ENCODE measurements at places on chromosomes 6 and 20. TPM values are rescaled to one million over a fixed set of nuclear protein-coding genes. Genes with fewer than 3 reads are reported as not detected.

GGTLC1 gene
- total RNA-seq: 4.2 TPM

HDAC2 gene
- 48.2 TPM for total RNA-seq

SLC44A4 gene
- total RNA-seq: 121 TPM

HLA-DRB5 gene
- 6.4 TPM for total RNA-seq

EYS gene
- total RNA-seq: 0.34 TPM

SLC13A3 gene
- 2.4 TPM for total RNA-seq

DNA sequence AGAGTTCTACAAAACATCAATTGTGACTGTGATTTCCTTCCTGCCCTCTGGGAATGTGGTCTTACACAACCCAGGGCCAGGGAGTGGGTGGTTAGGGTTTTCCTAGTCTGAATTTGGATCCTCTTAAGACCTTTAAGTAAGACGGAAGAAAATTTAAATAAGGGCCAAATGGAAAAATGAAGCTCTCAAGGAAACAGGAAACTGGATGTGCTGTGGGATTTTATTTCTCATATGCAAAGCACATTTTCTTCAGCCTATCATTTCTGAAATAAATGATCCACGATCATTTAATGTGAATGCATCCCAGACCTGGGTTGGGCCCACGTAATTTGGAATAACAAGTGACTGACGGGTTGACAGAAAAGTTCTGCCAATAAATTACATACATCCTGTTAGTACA, 243.6 kb downstream of the CLIC5 start:
- DNase-seq: no peak

DNA sequence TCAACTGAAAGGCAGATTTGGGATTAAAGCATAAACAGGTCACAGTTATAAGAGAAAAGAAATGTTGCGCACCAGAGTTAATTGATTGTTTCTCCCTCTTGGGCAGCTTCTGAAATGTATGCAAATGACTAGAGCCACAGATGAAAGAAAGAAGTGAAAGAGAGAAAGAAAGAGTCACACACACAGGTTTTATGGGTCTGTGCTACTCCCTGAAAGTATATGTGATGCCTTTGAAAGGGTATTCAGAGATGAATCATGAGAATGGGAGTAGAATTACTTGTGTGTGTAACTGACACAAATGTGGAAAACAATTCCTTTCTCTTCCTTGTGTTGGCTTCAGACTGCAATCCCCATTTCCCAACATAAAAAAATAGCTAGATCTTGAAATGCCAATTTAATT, 196.9 kb downstream of the FOXA2 start:
- DNase-seq: no peak

- no peak for DNase-seq
These were observed 140.9 kb downstream of the JARID2 start for GRCh38 chr6:15386756-15387112.

- no peak for DNase-seq
These were observed 124.0 kb downstream of the ZMYND8 start for GRCh38 chr20:47232518-47232917.

DNA sequence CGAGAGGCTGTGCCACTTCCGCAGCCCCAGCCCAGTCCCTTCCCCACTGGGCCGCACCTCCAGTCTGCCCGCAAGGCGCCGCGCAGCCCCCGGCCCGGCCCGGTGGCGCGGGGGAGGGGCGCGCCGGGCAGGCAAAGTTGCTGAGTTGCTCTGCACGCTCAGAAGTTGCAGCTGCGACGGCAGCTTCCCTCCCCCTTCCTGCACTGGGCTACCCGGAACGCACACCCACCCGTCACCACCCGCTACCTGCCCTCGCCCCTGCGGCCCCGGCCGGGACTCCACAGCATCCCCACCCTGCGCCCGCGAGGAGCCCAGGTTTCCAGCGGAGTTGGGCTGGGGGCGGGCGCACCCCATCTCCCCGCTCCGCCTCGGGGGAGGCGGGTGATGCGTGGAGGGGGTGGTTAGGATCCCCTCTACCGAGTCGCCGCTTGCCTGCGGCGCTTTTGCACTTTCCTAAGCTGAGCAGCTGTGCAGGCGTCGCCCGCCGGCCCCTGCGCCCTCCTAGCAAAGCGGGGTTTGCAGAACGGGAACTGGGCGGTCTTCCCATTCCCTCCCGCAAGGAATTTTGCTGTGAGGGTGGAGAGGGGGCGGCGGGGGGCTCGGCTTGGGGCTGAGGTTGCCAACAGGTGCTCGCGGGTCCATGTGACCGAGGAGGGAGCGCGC, 55.9 kb upstream of the RREB1 start:
- peak; percentile 73 for DNase-seq

- DNase-seq: no peak
These were observed 33.5 kb downstream of the CFAP61 start for GRCh38 chr20:20085812-20086211.

GRCh38 chr6:72820906-72821305, 199.0 kb downstream of the KCNQ5 start:
- DNase-seq: no peak

DNA sequence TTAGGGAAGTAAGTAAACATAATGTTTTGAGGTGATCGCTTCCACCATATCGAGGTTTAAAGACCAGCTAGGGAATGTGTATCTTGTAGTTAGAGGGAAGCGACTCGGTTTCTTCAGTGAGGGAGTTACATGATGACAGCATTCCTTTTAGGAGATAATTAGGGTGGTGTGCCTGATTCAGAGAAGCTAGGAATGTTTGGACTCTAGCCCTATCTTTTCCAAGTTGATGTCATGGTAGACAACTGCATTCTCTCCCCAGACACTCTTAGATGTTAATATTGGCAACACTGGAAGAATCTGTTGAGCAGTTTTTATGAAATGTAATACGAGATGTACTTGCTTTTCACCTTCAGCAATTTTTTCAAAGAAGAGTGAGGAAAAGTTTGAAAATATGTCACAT, 12.9 kb upstream of the HIVEP1 start:
- peak; percentile 87 for DNase-seq

- DNase-seq: peak; percentile 34
These were observed 62.7 kb upstream of the TRAF3IP2 start for GRCh38 chr6:111668410-111668809.

- DNase-seq: no peak
These were observed 535 bp upstream of the ABCF1 start for GRCh38 chr6:30570740-30571074.

- DNase-seq: peak; percentile 76
These were observed 39.6 kb downstream of the LAMA4 start for GRCh38 chr6:112214739-112215269.

- no peak for DNase-seq
These were observed 9.4 kb upstream of the KHDC1L start for GRCh38 chr6:73234733-73235132.

GRCh38 chr6:117404548-117404947, 21.2 kb downstream of the ROS1 start:
- no peak for DNase-seq

DNA sequence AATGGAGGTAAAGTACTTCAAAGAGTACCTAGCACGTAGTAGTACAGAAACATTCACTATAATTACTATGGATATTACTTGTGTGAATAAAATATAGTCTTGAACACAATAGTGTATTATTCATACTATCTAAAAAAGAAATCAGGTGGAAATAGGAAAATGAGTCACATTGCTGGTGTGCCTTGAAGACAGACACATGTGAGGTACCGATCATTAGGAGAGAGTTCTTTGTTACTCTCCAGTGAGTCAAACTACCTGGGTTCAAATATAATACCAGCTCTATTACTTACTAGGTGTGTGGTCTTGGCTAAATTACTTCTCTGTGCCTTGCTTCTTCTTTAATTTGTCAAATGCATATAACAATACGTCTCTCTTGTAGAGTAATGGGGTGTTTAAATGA, 50.8 kb upstream of the BEND6 start:
- DNase-seq: no peak

DNA sequence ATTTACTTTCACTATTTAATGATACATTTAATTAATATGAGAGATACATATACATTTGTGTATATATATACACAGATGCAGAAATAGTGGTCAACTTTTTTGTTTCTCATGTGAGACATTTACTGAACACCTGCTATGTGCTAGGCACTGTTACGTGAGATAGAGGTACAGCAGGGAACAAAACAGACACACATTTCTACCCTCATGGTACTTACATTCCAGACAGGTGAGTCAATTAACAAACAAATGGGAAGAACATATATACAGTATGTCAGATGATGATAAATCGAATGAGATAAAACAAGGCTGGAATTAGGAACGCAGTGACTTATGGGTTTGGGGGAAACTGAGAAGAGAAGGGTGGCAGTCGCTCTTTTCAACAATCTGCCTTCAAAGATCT, 5.1 kb downstream of the TFB1M start:
- no peak for DNase-seq

- DNase-seq: no peak
These were observed 74.6 kb upstream of the CD93 start for GRCh38 chr20:23160536-23161243.

Measured in lung (tissue), 17 donors.